ENCODE measurements at places on chromosomes 2 and 18.

- no peak for DNase-seq
These were observed 77.3 kb downstream of the TEX51 start for GRCh38 chr2:126975671-126976655.

DNA sequence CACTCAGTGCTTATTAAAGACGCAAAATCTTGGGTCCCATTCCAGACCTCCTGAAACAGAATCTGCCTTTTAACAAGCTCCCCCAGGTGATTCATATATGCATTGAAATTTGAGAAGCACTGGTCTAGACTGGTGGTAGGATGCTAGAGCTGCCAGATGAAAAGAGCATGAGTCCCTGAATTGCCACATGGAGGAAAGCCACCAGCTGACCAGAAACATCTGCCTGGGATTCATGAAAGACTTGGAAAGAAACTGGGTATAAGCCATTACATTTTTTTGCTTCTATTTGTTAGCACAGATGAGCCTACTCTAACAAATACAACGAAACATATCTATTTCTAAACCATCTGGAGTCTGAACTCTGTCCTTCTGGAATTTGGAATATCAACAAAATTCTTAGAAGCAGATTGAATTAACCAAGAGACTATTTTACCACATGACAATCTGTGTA lies 228.9 kb downstream of the RBM43 start:
- peak; percentile 70 for DNase-seq

GRCh38 chr2:9360701-9361100 lies 62.6 kb downstream of the ITGB1BP1 start:
- no peak for DNase-seq

DNA sequence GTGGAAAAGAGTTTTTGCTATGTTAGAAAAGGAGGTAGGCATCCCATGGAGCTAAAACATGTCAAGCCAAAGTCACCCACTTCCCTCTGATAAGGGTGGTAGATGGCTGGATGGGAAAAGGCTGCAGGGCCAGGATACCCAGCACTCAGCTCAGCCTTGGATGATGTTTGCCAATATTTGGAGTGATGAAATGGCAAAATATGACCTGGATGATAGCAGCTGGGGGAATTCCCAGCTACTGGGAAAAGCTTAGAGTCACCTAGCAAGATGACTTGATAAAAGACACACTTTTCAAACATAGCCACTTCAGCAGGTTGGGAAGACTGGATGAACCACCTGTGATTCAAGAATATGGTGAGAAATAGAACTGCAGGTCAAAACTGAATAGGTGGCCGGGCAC lies 10.1 kb downstream of the RFX8 start:
- DNase-seq: no peak

- no peak for DNase-seq
These were observed 689.1 kb upstream of the POU3F3 start for GRCh38 chr2:104164721-104165252.

GRCh38 chr2:3268705-3269029 lies 109.0 kb downstream of the EIPR1 start:
- DNase-seq: no peak

GRCh38 chr2:202687276-202687675 lies 52.5 kb downstream of the FAM117B start:
- DNase-seq: no peak
